Colonic mucosa (tissue), 4 donors: ENCODE measurements at places on chromosomes 4 and X. TPM values are rescaled to one million over a fixed set of nuclear protein-coding genes. Genes with fewer than 3 reads are reported as not detected.

The CDKL2 gene
- 1.1 TPM for total RNA-seq

The TAPT1 gene
- total RNA-seq: 32.3 TPM

The RNF128 gene
- 41.5 TPM for total RNA-seq

DNA sequence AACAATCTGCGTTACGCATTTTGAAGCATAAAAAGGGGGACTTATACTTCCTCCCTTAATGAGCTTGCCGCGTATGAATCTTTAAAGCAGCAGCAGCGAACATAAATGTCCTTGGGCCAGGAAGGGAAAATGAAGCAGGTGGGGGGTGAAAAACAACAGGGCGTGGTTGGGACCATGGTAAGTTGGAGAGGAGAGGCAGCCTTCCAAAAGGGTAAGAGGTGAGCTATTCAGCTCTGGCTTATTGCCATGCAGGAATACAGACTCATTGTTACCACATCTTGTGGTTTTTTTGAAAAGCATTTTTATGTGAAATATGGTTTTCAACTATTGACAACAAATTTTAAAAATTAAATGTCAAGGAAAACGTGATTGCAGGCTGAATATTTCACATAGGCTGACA, 710.7 kb upstream of the FAM241A start:
- DNase-seq: peak; percentile 77

GRCh38 chr4:25984266-25984665, 70.2 kb downstream of the SMIM20 start:
- peak; percentile 7 for DNase-seq

DNA sequence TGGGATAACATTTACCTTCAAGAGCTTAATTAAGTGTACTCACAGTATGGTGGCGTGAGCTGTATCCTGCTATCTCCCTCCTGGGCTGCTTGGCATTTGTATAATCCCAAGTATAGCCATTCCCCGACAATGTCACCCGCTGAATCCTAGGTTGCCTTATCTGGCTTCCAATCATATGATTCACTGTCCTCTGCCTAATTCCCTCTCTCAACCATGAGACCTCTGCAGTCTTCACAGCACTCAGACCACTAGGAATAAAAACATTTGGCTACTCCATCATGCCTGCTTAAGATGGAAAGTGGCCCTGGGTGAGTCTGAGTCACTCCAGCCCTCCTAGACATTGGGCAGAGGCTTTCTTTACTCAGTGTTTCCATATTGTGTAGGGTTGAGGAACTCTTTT, 28.9 kb upstream of the WDFY3 start:
- DNase-seq: no peak

DNA sequence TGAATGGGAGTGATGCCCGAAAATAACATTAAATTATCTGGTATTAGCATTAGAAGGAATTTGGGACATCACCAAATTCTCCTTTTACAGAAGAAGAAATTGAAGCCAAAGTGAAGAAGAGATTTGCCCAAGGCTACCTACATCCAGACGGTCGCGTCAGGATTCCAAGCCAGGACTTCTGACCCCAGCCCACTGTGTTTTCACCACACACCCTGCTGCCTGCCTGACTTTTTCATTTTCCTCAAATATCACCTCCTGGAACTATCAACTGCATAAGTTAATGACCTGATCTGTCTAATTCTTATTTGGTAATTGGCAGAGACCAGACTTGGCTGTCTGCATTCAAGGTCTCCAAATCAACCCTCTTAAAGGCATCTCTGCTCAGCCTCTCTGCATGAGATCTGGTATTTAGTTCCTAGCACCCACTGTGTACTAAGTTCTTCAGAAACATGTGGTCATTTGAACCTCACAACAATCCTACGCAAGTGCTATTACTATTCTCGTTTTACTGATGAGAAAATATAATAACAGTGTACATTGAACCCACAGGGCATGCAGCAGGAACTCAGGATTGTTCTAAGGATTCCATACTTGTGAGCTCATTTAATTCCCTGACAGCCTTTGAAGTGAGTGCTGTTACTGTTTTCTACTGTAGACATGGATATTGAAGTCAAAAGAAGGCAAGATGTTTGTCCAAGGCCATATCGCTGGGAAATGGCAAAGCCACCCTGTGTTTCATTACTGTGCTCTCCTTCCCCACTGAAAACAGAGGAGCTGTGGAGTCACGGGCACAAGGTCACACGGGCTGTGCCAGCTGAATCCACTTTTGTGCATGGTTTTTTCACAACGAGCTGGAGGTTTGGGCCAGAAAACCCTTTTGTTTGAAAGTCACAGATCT, 195.2 kb upstream of the C1QTNF7 start:
- DNase-seq: no peak

- DNase-seq: no peak
Measured at GRCh38 chr4:21386166-21386780, 562.3 kb downstream of the KCNIP4 start.

GRCh38 chr4:158996669-158997074, 106.2 kb upstream of the RAPGEF2 start:
- no peak for DNase-seq

GRCh38 chr4:909131-909571, 23.0 kb downstream of the GAK start:
- DNase-seq: no peak

- DNase-seq: peak; percentile 38
Measured at GRCh38 chr4:109998867-109999584, 86.3 kb downstream of the EGF start.

- DNase-seq: no peak
Measured at GRCh38 chr4:97003715-97004114, 1139.6 kb downstream of the STPG2 start.

DNA sequence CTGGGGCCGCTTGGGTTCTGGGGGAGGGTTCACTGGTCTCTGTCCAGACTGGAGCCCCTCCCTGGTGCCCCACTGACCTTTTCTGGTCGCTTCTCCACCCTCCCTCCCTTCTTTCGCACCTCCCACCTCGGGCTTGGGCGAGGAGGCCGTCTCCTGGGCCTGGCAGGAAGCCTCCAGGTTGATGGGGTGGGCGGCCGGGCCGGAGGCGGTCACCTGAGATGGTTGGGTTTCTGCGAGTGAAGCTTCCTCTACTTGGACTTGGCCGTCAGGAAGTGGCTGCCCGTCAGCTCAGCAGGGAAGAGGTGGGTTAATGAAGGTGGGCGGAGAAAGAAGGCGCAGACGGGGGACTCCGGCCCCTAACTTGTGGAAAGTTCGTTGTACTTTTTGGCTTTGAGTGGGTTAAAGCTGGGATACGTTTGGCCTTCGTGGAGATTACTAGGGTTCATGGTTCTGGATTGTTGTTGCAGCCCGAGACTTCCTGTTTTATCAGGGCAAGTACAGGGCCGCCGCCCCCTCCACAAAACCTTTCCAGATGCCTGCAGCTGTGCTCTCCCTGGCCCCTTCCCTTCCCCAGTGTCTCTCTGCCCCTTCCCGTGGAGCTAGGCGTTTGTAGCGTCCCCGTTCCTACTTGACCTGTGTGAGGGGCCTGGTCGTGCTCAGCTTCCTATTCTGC, 1.2 kb downstream of the AKAP17A start:
- DNase-seq: peak; percentile 43

DNA sequence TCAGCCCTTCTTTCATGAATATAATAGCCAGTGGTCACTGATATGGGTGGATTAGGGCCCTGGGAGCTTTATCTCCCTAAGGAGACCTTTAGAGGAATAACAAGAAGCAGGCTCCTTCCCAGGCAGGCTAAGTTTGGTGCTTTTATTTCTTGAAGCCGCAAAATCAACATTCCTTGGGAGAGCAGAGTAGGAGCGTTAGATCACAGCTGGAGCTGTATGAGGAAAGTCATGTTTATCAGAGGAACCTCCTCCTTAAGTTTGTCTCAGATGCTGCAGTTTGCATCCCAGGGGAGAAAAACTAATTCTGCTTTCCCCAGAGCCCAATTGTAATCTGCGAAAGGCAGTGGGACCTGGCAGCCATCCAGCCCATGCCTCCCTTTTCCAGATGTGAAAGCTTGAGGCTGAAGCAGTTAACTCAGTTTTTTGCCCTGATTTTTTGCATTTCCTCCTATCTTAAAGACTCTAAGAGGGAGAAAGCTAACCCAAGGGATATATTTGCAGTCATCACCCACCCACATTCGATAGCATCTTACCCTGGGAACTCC, 186.0 kb upstream of the FRMPD4 start:
- DNase-seq: no peak

DNA sequence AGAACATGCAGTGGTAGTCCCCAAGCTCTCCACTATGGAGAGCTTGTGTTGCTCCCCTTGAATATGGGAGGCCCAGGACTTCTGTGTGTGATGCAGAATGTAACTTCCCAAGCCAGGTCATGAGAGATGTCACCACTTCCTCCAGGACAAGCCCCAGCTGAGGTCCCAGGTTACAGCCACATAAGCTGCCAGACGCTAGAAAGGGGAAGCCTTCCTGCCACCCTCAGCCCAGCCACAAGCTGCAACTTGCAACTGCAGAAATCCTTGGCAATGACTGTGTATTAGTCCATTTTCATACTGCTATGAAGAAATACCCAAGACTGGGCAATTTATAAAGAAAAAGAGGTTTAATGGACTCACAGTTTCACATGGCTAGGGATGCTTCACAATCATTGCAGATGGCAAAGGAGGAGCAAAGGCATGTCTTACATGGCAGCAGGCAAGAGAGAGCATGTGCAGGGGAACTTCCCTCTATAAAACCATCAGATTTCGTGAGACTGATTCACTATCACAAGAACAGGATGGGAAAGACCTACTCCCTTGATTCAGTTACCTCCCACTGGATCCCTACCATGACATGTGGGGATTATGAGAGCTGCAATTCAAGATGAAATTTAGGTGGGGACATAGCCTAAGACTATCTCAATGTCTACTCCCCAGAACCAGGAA, 91.5 kb upstream of the DHX15 start:
- no peak for DNase-seq

- DNase-seq: no peak
Measured at GRCh38 chr4:40185830-40186664, 10.8 kb upstream of the RHOH start.

GRCh38 chrX:71618303-71618721, at the start of gene CXCR3:
TSS of gene CXCR3 (minus strand) at chrX:71618511. CDS start at chrX:71618449, 62 bp downstream.
- no peak for DNase-seq
